ENCODE measurements at places on chromosomes 7 and 10.

GRCh38 chr7:510131-510481 is 9.5 kb downstream of the PDGFA start:
- DNase-seq: no peak

- DNase-seq: no peak
Measured at GRCh38 chr7:100433592-100434296, 2.6 kb downstream of the PPP1R35 start.

DNA sequence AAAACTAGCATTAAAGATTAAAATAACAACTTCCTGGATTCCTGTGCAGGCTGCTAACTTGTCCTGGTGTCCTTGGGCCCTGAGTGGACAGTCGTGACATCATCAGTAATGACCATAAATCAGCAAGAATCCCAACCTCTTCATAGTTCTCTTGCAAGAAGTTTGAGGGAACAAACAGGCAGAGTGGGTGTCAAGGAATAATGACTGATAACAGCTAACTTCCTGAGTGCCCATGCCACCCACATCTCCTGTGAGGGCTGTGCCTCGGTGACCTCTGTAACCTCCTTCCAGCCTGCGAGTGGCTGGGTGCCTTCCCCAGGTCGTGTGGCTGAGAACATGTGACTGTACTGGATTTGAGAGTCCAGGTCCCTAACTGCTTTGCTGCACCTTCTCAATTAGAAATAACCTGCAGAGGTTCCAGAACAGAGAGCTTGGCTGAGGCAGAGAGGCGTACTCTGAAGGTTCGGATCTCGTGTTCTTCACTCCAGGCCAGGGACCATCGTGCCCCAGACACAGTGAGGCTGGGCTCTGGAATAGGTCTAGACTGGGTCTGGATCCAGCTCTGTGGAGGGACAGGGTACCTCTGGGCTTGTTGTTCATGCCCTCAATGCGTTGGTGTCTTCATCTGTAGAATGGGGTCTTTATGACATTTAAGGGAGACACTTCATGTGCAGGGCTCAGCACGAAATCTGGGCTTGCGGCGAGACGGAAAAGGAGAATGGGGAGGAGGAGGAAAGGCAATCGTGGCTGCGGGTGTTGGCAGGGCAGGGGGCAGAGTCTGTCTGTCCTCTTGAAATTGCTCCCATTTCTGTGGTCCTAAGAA is 313.1 kb upstream of the ZNF32 start:
- no peak for DNase-seq

DNA sequence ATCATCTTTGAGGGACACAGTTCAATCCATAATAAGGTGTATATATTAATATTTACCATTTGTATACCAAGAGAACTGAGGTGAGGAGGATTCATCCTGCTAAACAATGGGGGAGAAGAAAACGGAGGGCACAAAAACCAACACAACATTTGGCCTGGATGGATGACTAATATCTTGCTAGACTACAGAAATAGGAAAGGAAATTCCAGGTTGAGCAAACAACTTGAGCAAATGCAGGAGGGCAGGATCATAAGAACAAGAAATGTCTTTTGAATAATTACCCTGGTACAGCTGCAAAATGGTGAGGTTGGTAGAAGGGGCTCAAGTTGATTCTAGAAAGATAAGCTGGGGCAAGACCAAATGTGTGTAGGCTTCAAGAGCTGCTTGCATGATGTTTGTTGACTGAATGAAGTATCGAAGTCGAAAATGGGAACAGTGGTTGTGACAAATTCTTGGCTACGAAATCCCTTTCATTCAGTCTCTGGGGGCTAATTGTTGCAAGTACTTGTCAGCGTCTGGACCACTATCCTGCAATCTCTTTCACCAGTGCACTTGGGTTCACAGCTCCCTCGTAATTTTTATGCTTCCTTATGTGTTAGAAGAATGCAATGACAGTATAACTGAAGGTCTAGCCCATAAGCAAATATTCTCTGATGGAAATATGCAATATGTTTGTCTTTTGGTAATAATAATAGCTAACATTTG is 176.2 kb downstream of the PTEN start:
- no peak for DNase-seq

- DNase-seq: no peak
Measured at GRCh38 chr7:129341816-129342806, 92.1 kb upstream of the STRIP2 start.

DNA sequence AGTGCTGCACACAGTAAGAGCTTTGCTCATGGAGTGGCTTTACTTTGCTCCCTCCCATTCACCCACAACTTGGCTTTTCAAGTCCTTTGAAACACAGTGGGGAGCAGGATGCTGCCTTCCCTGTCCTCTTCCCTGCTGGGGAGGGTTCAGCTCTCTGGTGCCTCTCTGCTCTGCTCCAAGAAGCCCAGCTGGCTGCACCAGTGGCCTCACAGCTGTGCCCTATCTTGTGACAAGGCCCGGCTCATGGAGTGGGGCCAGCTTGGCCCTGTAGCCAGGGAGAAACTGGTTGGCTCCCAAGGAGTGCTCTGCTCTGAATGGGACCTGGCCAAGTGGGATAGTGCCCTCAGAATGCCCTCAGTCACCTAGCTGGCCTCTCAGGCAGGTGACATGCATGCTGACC is 212.3 kb upstream of the ZMIZ1 start:
- no peak for DNase-seq

- no peak for DNase-seq
Measured at GRCh38 chr10:11285171-11285570, 267.5 kb downstream of the CELF2 start.

GRCh38 chr7:48052748-48053147 is 17.4 kb downstream of the C7orf57 start:
- DNase-seq: no peak

- DNase-seq: no peak
Measured at GRCh38 chr10:132065491-132066105, at the start of gene JAKMIP3. Gene JAKMIP3, plus strand, starts transcription at chr10:132065946. Its CDS starts 38,863 bp downstream, at chr10:132104809.

GRCh38 chr10:50470345-50470744 is 153.4 kb downstream of the SGMS1 start:
- no peak for DNase-seq

GRCh38 chr7:3682028-3682710 is 381.1 kb downstream of the SDK1 start:
- DNase-seq: no peak

- no peak for DNase-seq
Measured at GRCh38 chr10:93745408-93746065, 12.2 kb upstream of the LGI1 start.

DNA sequence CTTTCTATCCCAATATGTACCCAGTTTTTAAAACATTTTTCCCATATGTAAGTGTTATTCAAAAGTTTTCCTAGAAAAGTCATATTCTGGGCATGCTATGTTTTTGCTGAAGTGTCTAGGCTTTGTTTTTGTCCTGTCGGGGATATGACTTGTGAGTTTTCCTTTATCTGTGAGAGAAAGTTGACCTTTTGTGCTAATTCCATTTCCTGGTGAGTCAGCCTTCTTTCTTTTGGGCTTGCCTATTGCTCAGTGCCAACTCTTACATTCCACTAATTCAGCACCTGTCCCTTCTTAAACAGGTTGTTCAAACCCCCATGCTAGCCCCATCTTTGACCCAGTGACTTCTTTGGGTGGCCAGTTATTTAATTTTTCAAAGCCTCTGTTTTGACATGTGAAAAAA is 146.2 kb downstream of the AHR start:
- DNase-seq: no peak

- no peak for DNase-seq
Measured at GRCh38 chr10:115674496-115674895, 581.3 kb downstream of the ATRNL1 start.

DNA sequence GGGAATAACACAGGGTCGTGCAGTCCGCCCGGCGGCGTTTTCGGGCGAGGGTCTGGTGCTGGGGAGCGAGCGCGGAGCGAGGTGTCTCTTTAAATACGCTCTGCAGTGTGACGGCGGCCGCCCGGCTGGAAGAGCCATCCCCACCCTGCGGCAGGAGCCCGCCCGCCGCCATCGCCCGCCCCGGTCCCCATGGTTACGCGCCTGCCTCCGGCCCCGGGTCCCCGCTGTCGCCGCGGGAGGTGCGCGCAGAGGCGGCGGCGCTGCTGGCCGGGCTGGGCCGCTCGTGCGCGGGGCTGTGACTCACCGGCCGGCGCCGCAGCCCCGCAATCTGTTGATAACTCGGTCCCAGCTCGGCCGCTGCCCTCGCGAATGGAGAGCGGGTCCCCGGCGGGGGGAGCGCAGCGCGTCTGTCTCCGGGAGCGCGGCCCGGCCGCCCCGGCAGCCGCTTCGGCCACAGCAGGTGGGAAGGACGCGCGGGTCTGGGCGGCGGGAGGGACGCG is at the start of gene ADGRA1:
Gene ADGRA1 (plus strand): TSS at position 246 of the 500 bp plus-strand sequence. CDS start 986 bp downstream, outside the sequence.
- no peak for DNase-seq

DNA sequence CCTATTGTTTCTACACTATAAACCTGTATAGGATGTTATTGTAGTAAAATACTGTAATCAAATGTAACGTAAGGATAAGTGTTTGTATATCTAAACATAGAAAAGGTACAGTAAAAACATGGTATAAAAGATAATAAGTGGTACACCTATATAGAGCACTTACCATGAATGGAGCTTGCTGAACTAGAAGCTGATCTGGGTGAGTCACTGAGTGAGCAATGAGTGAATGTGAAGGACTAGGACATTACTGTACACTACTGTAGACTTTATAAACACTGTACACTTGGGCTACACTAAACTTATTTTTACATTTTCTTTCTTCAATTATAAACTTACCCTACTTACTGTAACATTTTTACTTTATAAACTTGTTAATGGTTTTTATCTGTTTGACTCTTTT is 732.9 kb upstream of the LRRN3 start:
- no peak for DNase-seq

DNA sequence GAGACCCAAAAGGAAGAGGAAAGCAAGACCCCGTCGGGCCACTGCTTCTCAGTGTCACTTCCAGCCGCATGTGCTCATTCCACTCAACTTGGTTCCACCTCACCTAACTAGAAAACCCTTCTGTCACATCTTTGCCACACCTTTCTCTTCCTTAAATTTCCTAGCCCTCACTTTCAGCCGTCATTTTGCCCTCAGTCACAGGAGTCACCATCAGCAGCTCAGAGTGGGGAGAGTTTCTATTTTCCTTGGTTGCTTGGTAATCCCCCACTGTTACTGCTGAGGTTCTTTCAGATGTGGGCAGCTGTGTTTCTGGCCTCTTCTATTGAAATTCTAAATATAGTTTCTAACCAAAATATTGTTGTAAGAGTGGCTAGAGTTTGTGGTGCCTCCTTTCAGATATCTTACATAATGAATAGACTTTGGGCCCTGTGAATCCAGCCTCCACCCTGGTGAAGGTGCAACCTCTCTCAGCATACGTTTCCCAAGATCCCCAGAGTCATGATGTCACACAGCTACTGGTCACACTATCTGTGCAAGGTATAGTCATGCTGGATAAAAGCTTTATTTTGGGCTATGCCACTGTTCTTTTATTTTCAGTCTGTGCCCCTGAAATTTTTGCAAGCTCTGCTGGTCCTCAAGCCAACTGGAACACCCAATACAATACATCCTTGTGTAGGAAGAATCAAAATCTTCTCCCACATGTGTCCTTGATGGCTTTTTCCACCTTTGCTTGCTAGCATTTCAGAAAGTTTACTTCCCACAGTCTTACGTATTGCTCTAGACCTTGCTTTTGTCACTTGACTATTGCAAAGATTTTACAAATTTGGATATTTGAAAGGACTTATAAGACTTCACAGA is 9.2 kb downstream of the AGBL3 start:
- no peak for DNase-seq

GRCh38 chr10:103554488-103555324 is 61.2 kb downstream of the NEURL1 start:
- no peak for DNase-seq

DNA sequence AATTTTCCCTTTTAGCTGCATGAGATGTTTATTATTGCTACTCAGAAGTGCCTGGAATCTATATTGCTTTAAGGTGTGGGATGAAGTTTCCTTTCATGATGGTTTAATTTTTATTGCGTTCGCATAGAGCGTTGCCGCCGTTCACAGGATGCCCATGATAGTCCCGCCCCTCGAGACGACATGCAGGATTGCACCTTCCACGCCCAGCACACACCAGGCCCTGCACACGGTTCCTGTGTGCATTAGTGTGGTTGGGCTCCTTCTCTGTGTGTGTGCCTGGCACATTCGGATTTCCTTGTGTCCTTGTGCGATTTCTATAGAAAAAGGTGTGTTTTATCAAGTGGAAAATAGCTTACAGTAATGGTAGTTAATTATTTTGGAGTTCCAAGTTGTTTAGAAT is 42.1 kb downstream of the MGMT start:
- no peak for DNase-seq

GRCh38 chr10:123706236-123706635 is 40.1 kb downstream of the GPR26 start:
- no peak for DNase-seq

DNA sequence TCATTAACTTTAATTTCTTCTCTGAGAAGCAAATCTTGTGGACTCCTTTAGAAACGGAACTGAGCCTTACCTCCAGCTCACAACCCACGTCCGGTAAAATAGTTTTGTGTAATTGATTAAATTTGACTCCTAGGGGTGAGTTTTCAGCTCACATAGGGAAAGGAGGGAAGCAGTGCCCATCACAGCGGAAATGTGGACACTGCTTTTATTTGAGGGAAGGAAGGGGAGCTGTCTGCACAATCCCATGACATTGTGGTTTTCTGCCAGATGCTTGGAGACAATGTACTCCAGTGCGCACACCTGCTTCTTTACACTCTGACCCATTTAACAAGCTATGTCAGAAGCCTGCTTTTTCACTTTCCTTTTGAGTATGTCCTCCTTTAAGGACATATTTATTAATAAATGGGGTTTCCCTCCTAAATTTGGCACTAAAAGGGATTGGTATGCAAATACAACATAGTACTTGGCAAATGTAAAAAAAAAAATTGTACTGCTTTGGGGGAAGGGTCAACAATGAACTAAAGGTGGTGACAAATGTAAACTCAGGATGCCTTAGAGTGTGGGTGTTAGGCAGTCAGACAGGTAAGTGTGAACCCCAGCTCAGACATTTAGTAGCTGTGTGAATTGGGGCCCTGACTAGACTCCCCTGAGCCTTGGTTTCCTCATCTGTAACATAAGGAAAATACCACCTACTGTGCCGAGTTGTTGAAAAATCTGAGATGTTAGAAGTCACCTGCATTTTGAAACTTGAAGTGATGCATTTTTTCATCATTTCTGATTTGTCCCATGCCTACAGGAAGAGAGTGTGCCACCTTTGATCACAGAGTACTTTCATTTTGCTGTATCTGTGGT is 90.2 kb upstream of the KLF6 start:
- no peak for DNase-seq

- DNase-seq: no peak
Measured at GRCh38 chr7:135335628-135336139, 102.0 kb downstream of the STRA8 start.

- DNase-seq: no peak
Measured at GRCh38 chr10:9869606-9870176, 1148.0 kb upstream of the CELF2 start.

GRCh38 chr10:101797403-101798059 is 14.3 kb upstream of the NPM3 start:
- DNase-seq: no peak

DNA sequence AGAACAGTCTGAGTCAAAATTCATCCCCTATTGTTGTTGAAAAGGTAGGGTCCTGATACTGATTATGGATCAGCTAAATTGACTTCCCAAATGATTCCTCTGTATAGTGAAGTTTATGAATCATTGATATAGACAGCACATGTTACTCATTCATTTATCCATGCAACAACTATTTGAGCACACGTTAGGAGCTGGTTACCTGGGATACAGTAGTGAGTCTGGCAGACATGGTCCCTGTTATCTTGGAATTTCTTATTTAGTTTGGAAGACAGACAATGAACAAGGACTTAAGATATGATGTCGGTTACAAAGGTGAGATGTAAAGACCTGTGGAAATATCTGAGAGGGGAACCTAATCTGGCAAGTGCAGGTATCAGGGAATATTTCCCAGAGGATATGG is 28.0 kb upstream of the KIAA1217 start:
- no peak for DNase-seq

GRCh38 chr10:122707535-122707934 is 7.9 kb upstream of the C10orf120 start:
- DNase-seq: no peak

Measured in stimulated activated CD8-positive, alpha-beta memory T cell treated with anti-CD3 and anti-CD28 coated beads, Interleukin-2, amount 100 ng/mL, for 1 hour (primary cell).